ENCODE measurements at places on chromosomes 3 and 15. TPM values are rescaled to one million over a fixed set of nuclear protein-coding genes. Genes with fewer than 3 reads are reported as not detected.

The CHP1 gene
- total RNA-seq: 47.7 TPM

The DUOXA2 gene
- not detected for total RNA-seq

The ZMAT3 gene
- total RNA-seq: 6.1 TPM

The PPM1L gene
- total RNA-seq: 63.2 TPM

The GUCA1C gene
- total RNA-seq: not detected

The MESP2 gene
- total RNA-seq: not detected

The NANOGP8 gene
- not detected for total RNA-seq

The NR2E3 gene
- total RNA-seq: not detected

The LMAN1L gene
- not detected for total RNA-seq

The ALG1L2 gene
- total RNA-seq: not detected

The ALS2CL gene
- 1.2 TPM for total RNA-seq

The RARB gene
- 28.5 TPM for total RNA-seq

The SNTN gene
- not detected for total RNA-seq

The TF gene
- total RNA-seq: 4.1 TPM

The KLHL40 gene
- total RNA-seq: 0.41 TPM

The CHRNA5 gene
- total RNA-seq: 11.4 TPM

The TEX9 gene
- 27.3 TPM for total RNA-seq

The RNU6-1 gene
- not detected for total RNA-seq

The NEO1 gene
- 156 TPM for total RNA-seq

The FHIT gene
- total RNA-seq: 1.6 TPM

The CCDC54 gene
- total RNA-seq: not detected

The RNF13 gene
- 113 TPM for total RNA-seq

The RPLP1 gene
- total RNA-seq: 27.3 TPM

The ST3GAL6 gene
- total RNA-seq: 18.3 TPM

The HAUS2 gene
- total RNA-seq: 60.7 TPM

The TTLL3 gene
- total RNA-seq: 17.1 TPM

The P2RY13 gene
- 1.6 TPM for total RNA-seq

The PLOD2 gene
- total RNA-seq: 14.7 TPM

The LIPC gene
- not detected for total RNA-seq

The GOLGA6L7 gene
- not detected for total RNA-seq

The GATM gene
- 91.3 TPM for total RNA-seq

The SI gene
- not detected for total RNA-seq

The PDCD6IP gene
- total RNA-seq: 55.0 TPM

The SERPINI2 gene
- 0.41 TPM for total RNA-seq

The C3orf85 gene
- not detected for total RNA-seq

The GJD2 gene
- total RNA-seq: 6.5 TPM

The CHRM5 gene
- 0.41 TPM for total RNA-seq

The IL16 gene
- total RNA-seq: 0.82 TPM

The MEIS2 gene
- total RNA-seq: 380 TPM

The GPR176 gene
- total RNA-seq: 31.4 TPM
